Suprapubic skin (tissue), 4 donors: ENCODE measurements at places on chromosomes 2 and 18.

- no peak for DNase-seq
These were observed 148.3 kb downstream of the KLHL29 start for GRCh38 chr2:23533338-23533695.

DNA sequence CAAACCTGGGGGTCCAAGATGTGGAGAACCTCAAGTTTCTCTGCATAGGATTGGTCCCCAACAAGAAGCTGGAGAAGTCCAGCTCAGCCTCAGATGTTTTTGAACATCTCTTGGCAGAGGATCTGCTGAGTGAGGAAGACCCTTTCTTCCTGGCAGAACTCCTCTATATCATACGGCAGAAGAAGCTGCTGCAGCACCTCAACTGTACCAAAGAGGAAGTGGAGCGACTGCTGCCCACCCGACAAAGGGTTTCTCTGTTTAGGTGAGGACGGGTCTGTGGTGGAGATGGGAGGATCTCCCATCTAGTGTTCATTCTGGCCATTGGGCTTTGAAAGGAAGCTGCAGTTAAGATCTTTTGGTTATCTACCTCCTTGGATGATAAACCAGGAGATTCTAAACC is 2.9 kb downstream of the CASP10 start:
- no peak for DNase-seq

DNA sequence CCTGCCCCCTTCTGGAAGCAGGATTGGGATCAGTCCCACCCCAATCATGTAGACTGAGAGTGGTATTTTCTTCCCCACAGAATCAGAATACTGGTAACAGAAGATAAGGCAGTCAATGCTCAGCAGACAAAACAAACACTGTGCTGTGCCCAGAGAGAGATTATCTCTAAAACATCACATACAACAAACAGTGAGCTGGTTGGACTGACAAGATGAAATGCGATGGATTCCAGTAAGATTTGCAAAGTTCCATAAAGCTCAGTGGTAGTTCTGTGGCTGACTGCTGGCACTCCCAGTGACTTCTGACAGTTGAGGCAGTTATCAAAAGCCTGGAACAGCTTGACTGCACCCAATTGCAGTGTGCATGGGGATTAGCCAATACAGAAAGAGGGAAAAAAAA is 311.5 kb upstream of the MGAT5 start:
- DNase-seq: no peak

GRCh38 chr2:182717416-182717815 is 1.4 kb downstream of the DNAJC10 start:
- no peak for DNase-seq

GRCh38 chr2:75994759-75995158 is 284.0 kb upstream of the GCFC2 start:
- DNase-seq: no peak

DNA sequence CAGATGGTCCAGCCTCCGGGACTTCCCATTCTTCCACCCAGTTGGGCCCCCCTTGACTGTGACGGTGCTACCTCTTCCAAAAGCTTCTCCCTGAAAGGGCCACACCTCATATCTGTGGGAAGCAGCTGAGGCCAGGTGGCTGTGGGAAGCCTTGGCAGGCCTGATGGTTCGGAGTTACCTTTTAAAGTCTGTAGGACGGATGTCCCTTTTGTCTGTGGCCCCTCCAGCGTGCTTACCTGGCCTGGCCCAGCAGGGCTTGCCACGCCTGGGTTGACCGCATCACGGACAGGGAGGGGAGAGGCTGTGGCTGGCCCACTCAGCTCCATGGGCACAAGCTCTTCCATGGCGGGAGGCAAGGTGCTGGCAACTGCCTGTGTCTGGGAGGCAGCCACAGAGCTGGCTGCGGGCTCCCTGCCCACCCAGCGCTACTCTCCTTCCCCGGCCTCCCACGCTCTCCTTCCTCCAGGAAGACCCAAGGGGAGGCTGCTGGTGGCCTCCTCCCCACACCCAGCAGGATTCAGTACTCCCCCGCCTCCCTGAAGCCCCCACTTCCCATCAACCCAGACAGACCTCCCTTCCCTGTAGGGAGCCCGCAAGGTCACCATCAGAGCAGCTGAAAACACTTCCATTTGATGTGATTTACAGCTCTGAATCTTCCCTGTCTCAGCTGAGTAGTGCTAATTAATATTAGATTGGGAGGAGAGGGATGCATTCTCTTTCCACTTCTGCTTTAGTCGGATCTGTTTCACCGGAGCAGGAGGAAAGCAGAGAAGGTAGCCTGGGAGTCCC is 52.8 kb downstream of the EDAR start:
- DNase-seq: no peak

DNA sequence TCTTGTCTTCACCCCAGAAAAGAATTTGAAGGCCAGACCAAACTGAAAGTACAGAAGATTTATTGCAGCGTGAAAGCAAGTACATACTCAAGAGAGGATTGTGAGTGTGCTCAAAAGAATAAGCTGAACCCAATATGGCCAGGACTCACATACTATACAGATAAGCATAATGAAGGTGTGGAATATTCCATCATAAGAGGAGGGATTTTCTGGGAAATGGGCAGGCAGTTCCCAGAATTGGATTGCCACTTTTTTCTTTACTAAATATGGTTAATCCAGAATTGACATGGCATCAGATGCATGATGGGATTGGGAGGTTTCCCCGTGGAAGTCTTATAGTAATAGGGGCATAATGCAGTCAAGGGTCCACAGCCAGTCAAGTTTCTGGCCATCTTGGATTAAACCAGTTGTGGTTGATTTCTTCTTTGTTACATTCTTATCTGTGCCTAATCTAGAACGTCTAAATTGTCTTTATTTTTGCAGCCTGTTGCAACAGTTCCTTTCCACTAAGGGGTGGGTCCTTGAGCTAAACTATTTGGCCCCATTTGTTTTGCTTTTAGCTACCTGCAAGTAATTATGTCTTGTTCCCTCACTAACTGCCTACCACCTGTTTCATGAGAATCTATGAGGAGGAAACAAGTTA is 9.0 kb downstream of the SP140L start:
- no peak for DNase-seq

DNA sequence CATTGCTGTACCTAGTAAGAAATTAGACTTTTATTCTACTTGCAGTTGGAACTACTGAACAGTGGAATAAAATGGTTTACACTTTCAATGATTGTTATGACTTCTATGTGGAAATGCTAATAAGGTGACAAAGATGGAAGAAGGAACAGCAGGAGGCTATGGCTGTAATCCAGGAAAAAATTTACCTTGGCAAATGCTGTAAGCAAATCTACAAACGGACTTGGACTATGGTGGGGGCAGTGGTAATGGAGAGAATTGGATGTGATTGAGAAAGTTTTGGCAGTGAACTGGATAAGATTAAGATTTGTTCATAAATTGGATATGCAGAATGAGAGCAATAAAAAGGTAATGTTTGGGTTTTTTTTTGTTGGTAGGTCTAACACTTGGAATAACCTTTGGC is 111.0 kb upstream of the ERBB4 start:
- DNase-seq: no peak

GRCh38 chr2:60353406-60353800 is 200.1 kb downstream of the BCL11A start:
- DNase-seq: no peak
